ENCODE measurements at places on chromosomes 5 and 9. TPM values are rescaled to one million over a fixed set of nuclear protein-coding genes. Genes with fewer than 3 reads are reported as not detected.

The GABRA1 gene
- not detected for total RNA-seq

DNA sequence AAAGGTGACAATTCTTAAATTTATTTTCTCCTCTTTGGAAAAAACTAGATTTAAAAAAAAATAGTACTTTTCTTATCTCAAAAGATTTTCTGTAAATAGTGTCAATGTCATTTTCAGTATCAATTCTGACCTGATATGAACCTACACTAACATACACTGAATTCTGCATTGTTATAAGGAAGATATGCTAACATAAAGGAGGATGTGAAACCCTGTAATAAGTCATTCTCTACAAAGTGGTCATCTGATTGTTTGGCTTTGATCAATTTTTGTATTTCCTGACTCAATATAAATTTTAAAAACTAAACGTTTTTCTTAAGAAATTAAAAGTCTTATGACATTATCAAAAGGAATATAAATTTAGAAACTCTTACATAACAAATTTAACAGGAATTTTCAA is 233.6 kb upstream of the EDIL3 start:
- no peak for DNase-seq

DNA sequence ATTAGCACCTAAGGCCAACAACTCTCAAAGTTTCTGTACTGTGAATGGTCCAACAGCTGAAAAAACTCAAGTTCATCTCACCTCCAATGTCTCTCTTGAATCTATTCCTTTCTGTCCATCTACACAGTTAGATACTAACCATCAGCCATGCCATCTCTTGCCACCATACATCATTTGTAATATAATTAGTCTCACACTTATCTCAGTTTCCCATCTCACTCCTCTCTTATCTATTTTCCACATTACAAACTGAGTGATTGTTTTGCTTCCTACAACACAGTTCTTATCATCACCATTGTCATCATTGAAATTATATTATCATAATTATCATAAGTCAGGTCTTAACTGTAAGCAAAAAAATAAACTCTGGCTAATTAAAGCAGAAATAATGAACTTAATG is 393.9 kb downstream of the PRELID2 start:
- DNase-seq = no peak

DNA sequence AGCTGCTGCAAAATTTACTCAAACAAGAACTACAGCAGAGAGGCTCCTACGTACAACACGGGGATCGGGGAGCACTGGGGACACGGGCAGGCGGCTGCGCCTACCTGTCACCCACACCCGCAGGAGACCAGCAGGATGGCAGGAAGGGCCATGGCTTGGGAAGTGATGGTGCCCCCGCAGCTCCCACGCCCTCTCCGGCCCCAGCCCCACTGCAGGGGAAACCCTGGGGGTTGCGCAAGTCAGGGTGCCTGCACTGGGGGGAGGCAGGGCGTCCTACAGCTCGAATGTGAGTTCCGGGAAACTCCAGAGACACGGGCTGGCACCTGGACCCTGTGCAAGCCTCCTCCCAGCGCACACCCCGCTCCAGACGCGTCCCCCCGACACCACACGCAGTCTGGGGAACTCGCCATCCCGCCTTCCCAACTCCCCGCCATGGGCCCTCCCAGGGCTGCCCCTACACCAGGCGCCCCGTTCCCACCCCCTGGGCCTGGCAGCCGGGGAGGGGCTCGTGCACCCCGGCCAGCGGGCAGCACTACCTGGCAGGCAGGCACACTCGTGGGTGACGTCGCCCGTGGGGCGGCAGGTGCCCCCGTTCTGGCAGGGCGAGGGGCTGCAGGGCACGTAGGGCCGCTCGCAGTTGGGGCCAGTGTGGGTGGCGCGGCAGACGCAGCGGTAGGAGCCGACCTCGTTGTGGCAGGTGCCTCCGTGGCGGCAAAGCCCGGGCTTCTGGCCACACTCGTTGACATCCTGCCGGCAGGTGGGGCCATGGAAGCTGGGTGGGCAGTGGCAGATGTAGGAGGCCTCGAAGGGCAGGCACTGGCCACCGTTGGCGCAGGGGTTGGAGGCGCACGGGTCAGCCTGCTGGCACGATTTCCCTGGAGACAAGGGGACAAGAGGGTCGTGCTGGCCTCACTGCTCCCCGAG is 23.3 kb downstream of the NOTCH1 start:
- no peak for DNase-seq

The CER1 gene
- not detected for total RNA-seq

GRCh38 chr5:166370928-166371690 is 1920.3 kb upstream of the WWC1 start:
- peak; percentile 46 for DNase-seq

DNA sequence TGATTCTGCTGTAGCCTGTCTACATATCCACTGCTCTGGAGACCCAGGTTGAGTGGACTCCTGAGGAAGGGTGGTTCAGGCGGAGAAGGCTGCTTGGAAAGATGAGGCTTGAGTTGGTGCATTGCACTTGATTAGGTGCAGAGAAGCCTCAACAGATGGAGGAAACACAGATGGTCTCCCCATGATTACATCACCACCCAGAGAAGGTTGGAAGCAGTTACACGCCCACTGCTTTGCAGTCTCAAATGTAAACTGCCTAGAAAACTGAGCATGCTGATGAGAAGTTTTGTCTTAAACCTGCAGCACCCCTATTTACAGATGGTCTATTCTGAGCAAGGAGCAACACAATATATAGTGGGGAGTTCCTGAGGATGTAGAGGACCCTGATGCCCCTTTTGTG is 266.6 kb downstream of the PIK3R1 start:
- no peak for DNase-seq

DNA sequence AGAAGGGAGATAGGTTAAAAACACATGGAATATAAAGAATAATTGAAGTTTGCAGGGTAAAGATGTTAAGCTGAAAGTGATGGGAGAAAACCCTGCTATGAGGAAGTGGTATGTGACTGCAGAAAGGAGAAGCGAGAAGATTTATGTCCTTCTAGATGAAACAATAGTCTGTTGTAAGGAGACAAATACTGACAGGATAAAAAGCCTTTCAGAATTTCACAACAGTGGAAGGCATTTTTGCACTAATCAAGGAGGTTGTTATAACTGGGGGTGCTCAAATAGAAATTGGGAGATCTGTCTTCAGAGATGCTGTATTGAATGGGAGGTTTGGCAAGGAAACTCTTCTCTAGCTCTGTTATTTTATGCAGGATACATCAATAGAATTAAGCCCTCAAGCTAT is 69.6 kb downstream of the NMUR2 start:
- no peak for DNase-seq

DNA sequence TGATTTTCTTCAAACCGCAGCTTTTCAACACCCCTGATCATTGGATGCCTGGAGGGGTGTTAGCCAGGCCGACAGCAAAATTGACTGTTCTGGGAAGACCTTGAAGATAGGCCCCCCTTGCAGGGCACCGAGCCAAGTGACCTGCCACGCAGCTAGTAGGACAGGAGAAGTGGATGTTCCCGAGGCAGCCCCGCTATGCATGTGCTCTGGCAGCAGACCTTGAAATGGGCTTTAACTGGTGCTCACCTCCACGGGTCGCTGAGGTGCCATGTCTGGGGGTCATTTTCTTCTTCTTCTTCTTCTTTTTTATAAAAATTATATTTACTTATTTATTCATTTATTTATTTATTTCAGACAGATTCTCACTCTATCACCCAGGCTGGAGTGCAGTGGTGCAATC is 12.6 kb downstream of the FGF18 start:
- no peak for DNase-seq

DNA sequence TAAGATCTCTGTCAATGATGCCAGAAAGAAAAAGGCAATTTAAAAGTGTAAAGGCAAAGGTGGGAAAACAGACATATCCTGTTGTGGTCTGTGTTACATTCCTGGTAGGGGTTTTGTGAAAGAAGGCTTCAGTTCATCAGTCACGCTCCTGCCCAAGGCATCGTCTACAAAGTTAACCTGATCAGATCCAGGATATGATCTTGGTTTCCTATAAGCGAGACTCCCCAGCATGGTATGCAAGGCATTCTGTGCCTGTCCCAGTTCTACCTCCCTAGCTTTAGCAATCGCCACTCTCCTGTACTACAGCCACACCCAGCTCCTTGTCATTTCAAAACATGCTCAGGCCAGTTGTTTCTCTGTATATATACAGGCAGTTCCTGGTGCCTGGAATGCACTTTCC is 58.0 kb upstream of the PTPN3 start:
- peak; percentile 65 for DNase-seq

DNA sequence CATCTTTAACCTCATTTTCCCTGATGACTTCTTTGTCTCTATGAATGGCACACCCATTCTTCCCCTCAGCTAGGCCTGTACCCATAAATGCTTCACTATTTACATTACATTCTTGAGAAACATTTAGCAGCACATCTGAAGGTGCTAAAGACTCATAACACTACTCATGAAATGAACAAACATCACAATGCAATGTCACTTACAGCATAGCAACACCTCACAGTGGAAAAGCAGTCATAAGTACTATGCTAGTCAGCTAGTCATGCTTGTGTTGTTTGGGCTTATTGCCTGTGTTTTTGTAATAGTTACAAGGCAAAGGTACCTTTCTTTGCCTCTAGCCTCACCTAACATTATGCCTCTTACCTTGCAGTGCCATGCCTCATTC is 228.9 kb downstream of the KIAA0825 start:
- no peak for DNase-seq

- DNase-seq = no peak
Observed at GRCh38 chr5:178244576-178244975, 12.0 kb upstream of the PHYKPL start.

DNA sequence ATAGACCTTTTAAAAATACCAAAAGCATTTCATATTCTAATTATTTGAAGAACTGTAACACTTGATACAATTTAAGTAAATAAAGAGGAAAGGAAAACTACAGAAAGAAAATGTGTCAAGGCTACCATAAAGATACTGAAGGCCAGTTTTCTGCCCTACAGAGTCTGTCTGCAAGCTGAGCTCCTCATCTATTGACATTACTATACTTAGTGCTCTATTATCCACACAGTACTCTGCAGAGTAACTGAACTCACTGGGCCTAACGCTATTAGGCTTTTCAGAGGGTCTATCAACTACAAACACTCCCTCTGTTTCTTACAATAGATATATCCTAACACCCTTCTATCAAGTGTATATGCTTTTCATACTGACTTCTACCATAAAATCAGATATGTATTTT is 57.1 kb upstream of the SUSD1 start:
- no peak for DNase-seq

DNA sequence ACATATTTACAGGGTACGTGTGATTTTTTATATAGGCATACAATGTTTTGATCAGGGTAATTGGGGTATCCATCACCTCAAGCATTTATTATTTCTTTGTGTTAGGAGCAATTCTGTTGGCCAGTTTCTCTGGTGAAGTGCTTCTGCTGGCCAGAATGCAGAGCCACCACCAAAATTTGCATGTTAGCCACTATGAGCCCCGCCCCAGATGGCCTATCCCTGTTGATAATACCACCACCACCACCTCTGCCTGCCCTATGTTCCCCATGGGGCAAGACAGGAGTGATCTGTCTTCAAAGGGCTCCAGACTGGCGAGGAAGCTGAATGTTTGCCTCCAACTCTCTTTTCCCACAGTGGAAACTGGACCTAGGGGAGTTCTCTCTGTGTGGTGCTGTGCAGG is 26.0 kb upstream of the JAK2 start:
- DNase-seq = no peak

The PLCXD3 gene
- total RNA-seq = not detected

The SLC34A3 gene
- not detected for total RNA-seq

DNA sequence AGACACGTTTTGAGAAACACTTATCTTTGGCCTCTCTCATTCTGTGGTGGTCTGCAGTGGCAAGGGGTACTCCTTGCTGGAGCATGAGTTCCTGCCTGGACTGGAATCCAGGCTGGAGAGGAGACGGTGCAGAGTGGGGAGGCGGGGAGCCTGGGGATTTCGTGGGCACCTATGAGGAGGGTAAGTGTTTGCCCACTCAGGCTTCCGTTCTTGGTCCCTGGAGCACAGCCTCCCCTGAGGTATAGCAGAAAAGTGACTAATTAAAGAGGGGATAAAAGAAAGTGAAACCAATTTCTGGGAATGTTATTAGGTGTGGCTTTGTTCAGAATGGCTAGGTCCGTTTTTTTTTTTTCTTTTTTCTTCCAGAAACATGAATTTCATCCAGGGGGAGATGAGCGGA is 90.8 kb downstream of the ARHGAP26 start:
- DNase-seq = no peak

DNA sequence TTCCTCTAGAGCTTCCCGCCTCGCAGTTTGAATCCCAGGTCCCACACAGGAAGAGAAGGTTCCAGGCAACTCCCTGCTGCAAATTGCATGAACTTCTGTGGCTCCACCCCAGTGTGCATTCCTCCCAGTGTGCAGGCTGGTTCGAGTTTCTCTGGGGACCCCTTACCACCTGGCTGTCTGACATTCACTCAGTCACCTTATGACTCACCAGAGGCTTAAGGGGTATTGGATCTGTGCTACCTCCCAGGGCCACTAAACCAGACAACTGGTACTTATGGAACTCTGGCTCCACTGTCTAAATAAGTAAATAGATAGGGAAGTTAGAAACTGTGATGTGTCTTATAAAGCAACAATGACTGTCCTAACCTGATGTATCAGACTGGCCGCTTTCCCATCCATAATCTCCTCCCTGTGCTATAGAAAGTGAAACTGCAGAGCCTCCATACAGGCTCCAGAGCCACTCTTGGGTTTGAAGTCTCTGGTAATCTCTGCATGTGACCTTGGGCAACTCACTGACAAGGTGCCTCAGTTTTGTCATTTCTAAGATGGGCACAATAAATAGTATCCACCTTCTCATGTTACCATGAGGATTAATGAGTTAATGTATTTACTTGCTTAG is 720.6 kb downstream of the SEMA5A start:
- DNase-seq = no peak

GRCh38 chr5:173413471-173413982 is 85.3 kb upstream of the STC2 start:
- no peak for DNase-seq

DNA sequence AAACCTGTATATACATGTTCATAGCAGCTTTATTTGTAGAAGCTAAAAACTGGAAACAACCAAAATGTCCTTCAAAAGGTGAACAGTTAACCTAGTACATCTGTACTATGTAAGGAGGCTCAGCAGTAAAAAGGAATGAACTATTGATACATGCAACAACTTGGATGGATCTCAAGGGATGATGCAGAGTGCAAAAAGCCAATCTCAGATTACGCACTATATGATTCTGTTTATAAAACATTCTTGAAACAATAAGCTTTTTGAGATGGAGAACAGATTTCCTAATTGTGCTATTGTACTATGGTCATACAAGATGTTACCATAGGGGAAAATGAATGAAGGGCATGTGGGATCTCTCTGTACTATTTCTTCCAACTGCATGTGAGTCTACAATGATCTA is 88.9 kb downstream of the PAM start:
- DNase-seq = no peak

The RASGRF2 gene
- not detected for total RNA-seq

The CYSRT1 gene
- total RNA-seq = 1.4 TPM

The ZNF483 gene
- total RNA-seq = 1.3 TPM

Data from MCF 10A (cell line).